ENCODE measurements at places on chromosomes 13 and 19.

DNA sequence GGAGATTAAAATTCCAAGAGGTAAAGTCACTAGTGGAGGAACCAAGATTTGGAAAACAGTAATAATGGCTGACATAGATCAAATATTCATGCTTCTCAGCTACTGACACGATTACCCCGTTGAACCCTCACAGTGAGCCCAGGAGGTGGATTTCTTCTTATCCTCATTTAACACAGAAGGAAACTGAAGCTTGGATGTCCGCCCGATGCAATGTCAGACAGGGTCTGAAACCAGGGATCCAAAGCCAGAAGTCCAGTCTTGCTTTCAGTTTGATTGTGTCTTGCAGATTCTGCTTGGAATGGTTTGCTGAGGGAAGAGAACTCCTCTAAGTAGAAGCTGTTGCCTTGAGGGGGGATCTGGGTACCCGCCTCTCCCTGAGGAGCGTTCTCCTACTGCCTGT lies 404.7 kb downstream of the KCNRG start:
- no peak for DNase-seq

GRCh38 chr13:107374038-107374437 lies 806.1 kb upstream of the ARGLU1 start:
- no peak for DNase-seq

GRCh38 chr13:112061367-112062061 lies 5.4 kb upstream of the SOX1 start:
- DNase-seq: no peak

- DNase-seq: no peak
These were observed 1.5 kb downstream of the KMT5C start for GRCh38 chr19:55341171-55341588.

DNA sequence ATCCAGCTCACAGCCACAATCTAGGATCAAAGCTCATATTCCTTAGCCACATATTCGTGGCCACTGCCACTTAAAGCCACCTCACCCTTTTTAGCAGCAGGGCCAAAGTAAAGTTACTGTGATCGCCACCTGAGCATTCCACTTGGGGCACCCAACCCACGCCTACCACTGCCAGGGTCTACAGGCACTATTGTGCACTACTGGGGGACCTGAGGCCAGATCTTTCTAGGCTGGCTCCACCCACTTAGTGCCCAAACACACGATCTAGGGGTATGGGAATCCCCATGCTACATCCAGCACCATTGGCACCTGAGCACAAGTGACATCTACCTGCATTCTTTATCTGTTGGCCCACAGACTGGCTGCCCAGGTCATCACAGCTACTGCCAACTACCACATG lies 517.9 kb upstream of the PRR20A start:
- no peak for DNase-seq

DNA sequence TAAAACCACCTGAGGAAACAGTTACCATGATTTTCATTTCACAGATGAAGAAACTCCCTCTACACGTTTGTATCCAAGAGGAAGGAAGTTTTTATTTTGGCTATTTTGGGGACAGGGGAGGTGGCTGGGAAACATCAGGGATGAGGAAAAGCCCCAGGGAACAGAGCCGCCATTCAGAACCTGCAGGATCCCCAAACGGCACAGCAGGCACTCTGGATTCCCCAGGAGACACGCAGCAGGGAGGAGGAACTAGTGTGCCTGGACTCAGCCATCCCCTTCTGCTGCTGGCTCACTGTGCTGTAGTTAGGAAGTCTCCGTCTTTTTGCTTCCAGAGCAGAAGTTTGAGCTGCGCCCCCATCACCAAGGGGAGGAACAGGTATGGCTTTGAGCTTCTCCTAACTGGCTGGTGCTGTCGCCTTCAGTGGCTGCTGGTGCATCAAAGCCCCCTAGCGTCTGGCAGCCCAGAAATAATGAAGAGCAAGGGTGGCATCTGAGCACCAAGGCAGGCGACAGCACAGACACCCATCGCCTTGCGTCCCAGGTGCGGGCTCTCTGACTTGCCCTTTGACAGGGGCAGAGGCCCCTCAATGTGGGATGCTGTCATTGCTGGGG lies 4.2 kb downstream of the NAPA start:
- no peak for DNase-seq

GRCh38 chr19:3610745-3611717 lies 4.4 kb upstream of the TBXA2R start:
- no peak for DNase-seq

GRCh38 chr13:37319031-37319443 lies 213.6 kb upstream of the CSNK1A1L start:
- DNase-seq: no peak

- DNase-seq: no peak
These were observed 16.2 kb upstream of the MED4 start for GRCh38 chr13:48110931-48111721.

DNA sequence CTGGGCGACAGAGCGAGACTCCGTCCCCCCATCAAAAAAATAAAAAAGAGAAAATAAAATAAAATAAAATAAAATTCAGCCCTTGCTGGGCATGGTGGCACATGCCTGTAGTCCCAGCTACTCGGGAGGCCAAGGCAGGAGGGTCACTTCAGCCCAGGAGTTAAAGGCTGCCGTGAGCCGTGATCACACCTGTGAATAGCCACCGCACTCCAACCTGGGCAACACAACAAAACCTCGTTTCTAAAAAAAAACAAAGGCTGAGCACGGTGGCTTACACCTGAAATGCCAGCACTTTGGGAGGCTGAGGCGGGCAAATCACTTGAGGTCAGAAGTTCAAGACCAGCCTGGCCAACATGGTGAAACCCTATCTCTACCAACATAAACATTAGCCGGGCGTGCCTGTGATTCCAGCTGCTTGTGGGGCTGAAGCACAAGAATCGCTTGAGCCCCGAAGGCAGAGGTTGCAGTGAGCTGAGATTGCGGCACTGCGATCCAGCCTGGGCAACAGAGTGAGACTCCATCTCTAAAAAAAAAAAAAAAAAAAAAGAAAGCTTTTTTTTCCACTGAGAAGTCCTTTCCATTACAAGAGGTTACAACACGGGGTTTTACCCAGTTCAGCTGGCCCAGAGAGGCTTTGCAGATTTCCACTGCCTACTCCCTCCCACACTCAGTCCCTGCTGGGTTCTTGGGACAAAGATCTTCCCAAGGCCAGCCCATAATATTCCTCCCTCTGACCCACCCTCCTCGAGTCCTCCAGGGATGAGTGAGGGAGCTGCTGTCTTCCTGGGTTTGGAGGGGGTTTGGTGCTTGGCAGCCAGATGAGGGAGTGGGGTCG lies 6.4 kb downstream of the ANGPTL4 start:
- DNase-seq: no peak

- no peak for DNase-seq
These were observed 518.2 kb upstream of the HTR2A start for GRCh38 chr13:47415048-47415447.

- no peak for DNase-seq
These were observed 676 bp downstream of the BRCA2 start for GRCh38 chr13:32316028-32316339.

- no peak for DNase-seq
These were observed 31.8 kb upstream of the PSG9 start for GRCh38 chr19:43300876-43301765.

DNA sequence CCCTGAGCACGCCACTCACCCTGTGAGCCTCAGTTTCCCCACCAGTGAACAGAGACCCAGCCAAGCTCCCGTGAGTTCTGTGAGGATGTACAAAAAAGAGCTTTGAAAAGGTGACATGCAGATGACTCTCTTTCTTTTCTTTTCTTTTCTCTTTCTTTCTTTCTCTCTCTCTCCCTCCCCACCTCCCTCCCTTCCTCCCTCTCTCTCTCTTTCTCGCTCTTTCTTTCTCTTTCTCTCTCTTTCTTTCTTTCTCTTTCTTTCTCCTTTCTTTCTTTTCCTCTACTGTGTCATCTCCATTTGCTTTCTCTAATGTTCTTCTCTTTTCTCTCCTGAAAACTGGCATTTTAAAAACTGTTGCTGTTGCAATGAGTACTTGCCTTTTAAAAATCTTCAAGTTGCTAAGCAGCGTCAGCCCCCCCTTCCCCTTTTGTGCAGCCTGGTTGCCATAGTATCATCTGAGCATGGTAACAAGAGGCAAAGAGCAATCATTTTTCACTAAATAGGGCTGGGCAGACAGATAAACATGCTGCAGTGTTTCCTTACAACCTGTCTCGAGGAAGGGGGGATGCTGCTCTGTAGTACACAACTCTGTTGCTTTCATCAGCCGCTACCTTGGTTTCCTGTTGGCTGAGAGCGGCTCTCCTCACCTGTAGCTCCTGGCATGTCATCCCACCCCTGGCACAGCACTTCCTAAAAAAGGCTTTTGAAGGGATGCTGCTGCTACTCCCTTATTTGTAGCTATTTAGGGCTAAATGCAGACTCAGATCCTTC lies 108.7 kb upstream of the MBNL2 start:
- no peak for DNase-seq

DNA sequence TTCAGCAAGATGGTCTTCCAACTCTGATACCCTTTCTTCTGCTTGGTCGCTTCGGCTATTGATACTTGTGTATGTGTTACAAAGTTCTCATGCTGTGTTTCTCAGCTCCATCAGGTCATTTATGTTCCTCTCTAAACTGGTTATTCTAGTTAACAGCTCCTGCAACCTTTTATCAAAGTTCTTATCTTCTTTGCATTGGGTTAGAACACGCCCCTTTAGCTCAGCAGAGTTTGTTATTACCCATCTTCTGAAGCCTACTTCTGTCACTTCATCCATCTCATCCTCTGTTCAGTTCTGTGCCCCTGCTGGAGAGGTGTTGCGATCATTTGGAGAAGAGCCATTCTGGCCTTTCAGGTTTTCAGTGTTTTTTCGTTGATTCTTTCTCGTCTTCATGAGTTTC lies 18.7 kb downstream of the ACOD1 start:
- no peak for DNase-seq

DNA sequence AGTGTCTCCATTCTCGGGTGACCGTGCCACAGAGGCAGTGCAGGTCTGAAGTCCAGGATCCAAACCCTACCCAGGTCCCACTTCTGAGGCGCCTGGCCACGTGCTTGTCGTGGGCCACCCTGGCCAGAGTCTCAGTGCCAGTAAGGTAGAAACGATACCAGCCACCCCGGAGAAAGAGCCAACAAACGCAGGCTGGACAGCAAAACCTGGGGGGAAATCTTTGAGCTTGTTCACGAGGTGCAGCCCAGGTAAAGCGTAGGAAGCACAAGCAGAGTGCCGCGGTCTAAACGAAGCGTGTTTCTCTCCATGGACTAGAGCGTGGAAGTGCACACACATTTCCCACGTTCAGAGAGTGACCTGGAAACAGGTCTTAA lies 95.6 kb downstream of the ATP11A start:
- peak; percentile 4 for DNase-seq

DNA sequence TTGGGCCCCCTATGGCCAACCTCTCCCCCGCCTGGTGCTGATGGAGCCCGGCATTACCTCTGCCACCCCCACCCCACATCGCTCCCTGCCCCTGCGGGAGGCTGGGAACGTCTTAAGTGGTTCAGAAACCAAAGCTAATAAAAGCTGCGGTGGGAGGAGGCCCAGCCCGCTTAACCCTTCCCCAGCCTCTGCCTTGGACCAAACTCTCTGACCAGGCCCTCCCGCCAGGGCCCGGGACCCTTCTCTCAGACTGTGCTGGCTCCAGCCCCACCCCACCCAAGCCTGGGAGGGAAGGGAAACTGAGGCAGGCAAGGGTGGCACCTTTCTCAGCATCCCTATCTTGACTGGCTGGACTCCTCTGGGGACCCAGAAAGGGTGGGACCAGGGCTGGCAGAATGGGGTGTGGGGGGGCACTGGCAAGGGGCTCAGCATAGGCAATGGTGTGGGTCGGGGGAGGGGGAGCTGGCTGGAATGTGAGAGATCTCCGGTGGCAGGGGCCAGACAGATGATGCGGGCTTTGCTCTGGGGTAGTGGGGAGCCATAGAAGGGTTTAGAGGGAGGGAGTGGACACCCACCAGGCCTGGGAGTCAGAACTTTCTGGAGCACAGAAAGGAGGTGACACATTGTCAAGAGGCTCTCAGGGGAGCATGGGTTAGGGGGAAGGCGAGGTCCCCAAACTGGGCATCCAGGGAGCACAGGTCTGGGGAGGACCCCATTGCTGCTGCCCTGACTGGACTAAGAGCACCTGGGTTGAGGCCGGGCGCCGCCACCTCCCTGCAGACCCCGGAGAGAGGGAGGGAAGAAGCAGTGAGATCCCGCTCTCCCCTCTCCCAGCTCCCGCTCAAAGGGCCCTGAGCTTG lies 21.9 kb downstream of the SMIM24 start:
- DNase-seq: no peak

GRCh38 chr13:25963674-25964073 lies 88.1 kb downstream of the SHISA2 start:
- no peak for DNase-seq

DNA sequence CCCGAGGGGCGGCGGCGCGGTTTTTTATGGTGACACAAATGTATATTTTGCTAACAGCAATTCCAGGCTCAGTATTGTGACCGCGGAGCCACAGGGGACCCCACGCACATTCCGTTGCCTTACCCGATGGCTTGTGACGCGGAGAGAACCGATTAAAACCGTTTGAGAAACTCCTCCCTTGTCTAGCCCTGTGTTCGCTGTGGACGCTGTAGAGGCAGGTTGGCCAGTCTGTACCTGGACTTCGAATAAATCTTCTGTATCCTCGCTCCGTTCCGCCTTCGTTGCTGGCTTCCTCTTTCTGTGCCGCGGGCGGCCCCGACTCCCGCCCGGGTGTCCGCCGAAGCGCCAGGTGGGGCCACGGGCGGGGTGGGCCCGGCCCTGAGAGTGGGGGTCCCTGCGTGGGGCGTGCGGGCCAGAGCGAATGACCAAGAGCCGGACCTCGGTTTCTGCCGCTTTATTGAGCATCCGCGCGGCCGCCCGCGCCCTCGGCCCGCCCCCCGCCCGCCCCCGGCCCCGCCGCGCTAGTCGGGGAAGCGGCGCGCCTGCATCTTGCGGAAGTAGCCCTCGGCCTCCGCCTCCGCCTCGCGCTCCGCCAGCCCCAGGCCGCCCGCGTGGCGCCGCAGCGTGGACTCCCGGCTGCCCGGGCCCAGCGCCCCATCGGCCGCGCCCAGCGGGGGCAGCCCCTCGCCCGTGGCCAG lies 9.6 kb downstream of the PLPPR3 start:
- no peak for DNase-seq

- DNase-seq: no peak
These were observed 646 bp downstream of the ABHD8 start for GRCh38 chr19:17302391-17303166.

DNA sequence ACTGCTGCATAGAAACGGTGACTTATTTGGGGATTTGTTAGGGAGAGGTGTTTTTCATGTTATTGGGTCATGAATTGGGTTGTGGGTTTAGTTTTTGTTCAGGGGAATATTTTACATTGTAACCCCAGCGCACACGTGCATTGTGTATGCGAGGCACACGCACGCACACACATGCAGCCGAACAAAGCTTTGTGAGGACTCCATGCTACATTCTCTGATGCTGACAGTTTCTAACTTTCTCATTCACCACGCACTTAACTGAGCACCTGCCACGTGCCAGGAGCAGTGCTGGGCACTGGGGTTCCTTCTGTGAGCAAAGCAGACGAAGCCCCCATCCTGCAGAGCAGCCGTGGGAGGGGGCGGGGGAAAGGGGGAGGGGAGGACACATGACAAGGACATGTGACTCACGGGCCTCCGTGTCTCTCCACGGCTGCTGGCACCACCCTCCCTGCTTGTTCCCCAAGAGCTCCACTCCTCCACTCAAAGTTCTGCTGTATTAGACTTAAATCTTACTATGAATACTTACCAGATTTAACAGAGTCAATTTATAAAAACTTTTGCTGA lies 55.6 kb downstream of the SLC7A9 start:
- DNase-seq: no peak

Data from SJSA1 (cell line).